Activated gamma-delta T cell (primary cell): ENCODE measurements at places on chromosomes 6 and 20.

GRCh38 chr20:6122111-6122872 is 538 bp downstream of the FERMT1 start:
- no peak for DNase-seq

GRCh38 chr6:124854338-124854922 is 107.8 kb upstream of the RNF217 start:
- no peak for DNase-seq

- no peak for DNase-seq
Observed at GRCh38 chr20:25083773-25084625, 2.1 kb upstream of the VSX1 start.

- DNase-seq: no peak
Observed at GRCh38 chr6:144161975-144162374, 11.7 kb downstream of the STX11 start.

GRCh38 chr6:131651782-131652181 is 14.7 kb downstream of the ENPP3 start:
- no peak for DNase-seq

GRCh38 chr6:10309457-10310329 is 105.2 kb downstream of the TFAP2A start:
- no peak for DNase-seq
